ENCODE measurements at places on chromosomes 6 and 20.

DNA sequence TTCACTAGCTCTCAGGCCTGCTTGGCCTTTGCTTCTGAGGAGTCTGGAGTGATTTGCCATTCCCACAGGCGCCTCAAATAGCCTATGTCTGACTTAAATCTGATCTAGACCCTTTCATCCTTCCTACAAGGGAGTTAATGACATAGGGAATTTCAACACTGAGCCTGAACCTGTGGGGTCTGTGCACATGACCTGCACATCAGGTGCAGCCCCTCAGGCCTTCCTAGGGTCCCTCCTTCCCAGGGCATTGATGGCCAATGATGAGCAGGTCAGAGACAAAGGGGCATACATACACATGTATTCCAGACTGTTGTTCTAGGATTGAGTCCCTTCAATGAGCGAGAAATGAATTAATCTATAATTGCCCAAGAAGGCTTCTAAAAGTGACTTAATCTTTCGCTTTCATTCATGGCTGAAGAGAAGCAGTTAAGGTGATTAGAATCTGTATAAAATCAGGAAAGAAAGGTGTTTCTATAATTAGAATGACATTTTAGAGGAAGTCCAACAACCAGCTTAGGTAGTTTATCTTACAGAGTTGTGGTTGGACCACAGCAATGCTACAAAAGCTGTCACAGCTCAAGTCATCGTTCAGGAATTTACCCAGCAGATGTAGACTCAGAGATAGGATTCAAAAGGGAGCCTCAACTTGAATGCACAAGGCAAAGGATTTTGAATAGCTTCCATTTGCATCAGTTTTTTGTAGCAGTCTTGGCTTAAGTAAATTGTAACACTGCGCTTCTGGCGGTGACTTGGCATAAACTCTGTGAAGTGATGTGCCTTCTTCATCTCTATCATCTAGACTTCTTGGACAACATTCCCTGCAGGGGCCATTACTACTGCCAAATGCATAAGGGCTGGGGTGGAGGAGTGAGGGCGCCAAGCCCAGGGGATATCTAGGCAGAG lies 27.0 kb upstream of the TBC1D7 start:
- DNase-seq = peak; percentile 71

GRCh38 chr6:156351346-156351966 lies 425.7 kb upstream of the ARID1B start:
- DNase-seq = no peak

DNA sequence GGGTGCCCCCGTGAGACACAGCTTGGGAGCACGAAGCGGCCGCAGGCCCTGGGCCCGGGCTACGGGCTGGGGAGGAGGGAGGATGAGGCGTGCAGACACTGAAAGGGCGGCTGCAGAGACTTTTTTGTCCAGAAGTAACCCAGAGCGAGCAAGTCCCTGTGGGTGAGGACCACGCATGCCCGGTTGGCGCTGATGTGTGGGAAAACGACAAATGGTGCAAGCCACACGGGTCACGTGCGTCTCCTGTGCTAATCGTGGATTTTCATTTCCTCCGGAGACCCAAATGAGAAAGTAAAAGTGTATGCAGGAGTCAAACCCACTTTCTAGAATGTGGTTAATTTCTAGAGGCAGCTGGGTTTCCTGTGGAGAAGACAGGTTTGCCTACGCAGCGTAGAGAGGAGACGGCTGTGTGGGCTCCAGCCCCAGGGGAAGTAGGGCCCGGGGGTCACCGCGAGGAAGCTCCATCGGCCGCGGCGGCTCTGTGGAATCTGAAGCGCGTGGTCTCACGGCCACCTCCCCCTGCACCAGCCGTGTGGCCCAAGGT lies 19.0 kb downstream of the DLL1 start:
- DNase-seq = no peak

DNA sequence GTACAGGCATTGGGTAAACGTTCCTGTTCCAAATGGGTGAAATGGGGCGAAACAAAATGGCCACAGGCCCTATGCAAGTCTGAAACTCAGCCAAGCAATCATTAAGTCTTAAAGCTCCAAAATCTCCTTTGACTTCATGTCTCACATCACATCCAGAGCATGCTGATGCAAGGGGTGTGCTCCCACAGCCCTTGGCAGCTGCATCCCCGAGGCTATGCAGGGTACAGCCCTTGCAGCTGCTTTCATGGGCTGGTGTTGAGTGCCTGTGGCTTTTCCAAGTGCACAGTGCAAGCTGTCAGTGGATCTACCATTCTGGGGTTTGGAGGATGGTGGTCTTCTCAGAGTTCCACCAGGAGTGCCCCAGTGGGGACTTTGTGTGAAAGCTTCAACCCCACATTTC lies 270.0 kb upstream of the CDYL start:
- no peak for DNase-seq

GRCh38 chr20:47432834-47433210 lies 68.9 kb upstream of the NCOA3 start:
- no peak for DNase-seq

- no peak for DNase-seq
Measured at GRCh38 chr6:150142670-150143515, at the start of gene PPP1R14C. TSS of gene PPP1R14C (plus strand) at chr6:150143044. CDS start at chr6:150143193, 149 bp downstream.

DNA sequence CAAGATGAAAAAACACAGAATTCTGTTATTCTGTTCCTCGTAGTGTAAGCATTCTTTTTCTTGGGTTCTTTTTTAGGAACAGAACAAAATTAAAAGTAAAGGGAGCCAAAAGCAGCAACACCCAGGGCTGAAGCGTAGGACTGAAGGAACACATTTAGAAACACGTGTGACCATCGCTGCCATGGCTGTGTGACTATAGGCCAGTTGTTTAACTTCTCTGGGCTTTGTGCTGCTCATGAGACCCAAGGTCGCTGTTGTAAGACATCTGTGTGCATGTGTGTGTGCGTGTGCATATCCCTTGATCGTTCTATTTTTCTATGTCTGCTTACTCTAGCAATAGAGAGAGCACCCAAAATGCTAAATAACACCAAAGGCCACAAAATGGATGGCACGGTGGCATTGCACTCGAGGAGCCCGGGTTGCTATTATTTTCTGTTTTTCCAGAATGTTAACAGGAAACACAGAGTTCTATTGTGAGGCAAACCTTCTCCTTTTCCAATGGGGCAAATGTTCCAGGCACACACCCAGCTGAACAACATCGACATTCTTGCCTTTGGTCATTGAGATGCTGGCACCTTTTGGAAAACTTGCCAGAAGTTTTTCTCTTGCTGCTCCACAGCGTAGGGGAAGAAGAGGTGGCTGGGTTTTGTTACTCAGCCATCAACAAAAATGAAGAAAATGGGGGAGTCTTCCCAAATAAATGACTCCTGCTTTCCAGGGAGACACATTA lies 267.8 kb upstream of the ECI2 start:
- DNase-seq = no peak

DNA sequence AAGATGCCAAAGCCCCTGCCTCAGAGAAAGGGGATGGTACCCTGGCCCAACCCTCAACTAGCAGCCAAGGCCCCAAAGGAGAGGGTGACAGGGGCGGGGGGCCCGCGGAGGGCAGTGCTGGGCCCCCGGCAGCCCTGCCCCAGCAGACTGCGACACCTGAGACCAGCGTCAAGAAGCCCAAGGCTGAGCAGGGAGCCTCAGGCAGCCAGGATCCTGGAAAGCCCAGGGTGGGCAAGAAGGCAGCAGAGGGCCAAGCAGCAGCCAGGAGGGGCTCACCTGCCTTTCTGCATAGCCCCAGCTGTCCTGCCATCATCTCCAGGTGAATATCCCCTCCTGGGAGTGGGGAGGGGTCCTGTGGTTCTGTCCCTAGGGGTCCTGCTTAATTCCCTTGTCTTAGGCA lies 1.1 kb downstream of the MYLK2 start:
- no peak for DNase-seq

DNA sequence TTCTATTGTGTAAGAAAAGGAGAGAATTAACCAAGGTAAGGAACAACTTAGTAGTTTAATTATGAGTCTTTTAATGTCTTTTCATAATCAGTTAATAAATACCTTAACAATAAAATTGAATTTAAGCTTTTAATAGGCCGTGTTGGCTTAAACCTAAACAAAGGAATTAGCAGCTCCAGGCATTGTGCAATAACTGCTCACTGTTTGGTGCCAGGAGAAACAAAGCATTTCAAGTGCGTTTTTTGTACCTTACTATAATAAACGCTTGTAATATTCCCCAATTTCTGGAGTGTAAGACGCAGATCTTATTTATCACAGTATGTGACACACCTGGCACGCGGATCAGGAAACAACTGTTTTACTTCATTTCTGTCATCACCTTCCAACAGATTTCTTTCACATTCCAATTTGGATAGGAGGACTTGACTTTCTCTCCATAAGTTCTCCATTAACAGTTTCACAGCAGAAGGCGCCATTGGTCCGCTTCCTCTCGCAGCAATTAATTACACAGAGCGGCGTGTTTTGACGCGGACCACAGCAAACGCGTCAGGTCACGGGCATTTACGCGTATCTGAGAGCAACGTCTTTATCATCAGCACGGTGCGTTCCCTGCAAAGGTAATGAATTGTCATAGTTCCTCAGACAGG lies 335.8 kb upstream of the NT5E start:
- DNase-seq = no peak

- DNase-seq = no peak
Measured at GRCh38 chr6:71412559-71413140, 124.0 kb downstream of the OGFRL1 start.

- DNase-seq = peak; percentile 48
Measured at GRCh38 chr6:142845143-142845571, 99.8 kb downstream of the HIVEP2 start.

- no peak for DNase-seq
Measured at GRCh38 chr6:45327956-45328522, at the start of gene RUNX2. TSS of gene RUNX2 (plus strand) at chr6:45328330. CDS start at chr6:45328727, 397 bp downstream.

- peak; percentile 18 for DNase-seq
Measured at GRCh38 chr6:128464790-128465189, 55.6 kb downstream of the PTPRK start.

GRCh38 chr6:1461736-1462135 lies 72.4 kb downstream of the FOXF2 start:
- no peak for DNase-seq

- DNase-seq = peak; percentile 28
Measured at GRCh38 chr6:9610620-9611415, 804.1 kb downstream of the TFAP2A start.

DNA sequence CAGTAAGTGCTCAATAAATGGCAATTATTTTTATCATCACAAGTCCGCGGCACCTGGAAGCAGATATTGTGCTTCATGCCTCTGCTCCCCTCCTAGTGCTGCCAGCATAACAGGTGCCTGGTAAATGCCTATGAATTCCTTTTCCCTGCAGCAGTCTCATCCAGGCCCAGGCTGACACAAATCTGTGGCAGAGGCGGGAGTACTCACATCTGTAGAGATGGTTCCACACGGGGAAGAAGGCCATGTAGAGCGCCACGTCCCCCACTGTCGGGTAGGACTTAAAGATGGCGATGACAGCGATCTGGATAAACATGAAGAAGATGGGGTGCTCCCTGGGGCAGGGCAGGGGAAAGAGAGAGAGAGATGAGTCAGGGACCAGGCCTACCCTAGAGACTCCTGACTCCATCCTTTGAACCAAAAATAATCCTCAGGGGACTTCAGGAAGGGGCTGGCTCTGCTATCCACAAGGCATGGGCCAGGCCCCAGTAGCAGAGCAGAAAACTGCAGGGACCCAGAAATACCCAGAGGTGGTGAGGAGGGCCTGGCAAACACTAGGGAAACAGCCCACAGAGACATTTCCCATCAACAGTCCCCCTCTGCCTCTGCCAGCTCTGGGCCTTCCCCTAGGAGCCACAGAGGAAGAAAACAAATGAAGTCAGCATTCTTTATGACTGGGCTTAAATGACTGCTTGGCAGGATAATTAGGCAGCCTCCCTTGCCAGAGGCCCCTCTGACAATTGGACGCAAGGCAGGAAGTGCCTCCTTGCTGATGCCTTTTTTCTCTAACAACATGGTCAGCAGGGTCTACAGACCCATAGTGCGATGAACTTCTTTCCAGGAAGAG lies 23.0 kb downstream of the MAP1LC3A start:
- DNase-seq = peak; percentile 84

DNA sequence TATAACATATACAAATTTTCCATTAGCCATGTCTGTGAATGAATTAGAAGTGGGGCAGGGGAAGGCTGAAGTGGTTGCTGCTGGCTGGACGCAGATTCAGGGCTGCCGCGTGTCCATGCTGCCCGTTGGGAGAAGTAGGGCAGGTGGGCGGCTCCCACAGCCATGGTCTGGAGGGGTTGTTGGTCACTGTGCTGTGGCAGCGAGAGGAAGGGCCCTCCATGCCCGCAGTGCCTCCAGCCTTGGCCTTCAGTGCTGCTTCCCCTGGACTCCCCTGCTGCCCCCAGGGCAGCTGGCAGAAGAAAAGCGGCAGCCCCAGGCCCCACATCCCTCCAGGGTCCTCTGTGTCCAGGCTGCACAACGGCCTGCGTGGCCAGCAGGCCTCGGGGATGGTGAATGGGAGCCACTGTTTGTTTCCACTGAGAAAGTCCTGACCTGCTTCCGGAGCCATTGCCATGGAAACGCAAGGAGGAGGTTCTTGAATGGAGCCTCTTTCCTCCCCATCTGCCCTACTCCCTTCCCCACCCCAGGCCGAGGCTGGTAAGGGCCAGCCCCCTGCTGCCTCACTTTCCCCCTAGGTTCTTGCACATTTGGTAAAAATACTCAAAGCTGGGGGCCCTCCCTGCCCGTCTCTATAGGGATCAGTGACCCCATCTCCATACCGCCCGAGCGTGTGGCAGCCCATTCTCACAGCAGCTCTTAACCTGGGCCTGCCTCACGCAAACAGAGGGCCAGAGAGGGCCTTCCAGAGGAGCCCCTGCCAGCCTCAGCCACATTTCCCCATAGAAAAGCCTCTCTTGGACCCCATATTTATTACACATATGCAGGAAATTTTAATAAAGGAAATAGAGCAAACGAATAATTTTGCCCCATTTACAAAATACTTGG lies 113.3 kb downstream of the SASH1 start:
- DNase-seq = peak; percentile 86

DNA sequence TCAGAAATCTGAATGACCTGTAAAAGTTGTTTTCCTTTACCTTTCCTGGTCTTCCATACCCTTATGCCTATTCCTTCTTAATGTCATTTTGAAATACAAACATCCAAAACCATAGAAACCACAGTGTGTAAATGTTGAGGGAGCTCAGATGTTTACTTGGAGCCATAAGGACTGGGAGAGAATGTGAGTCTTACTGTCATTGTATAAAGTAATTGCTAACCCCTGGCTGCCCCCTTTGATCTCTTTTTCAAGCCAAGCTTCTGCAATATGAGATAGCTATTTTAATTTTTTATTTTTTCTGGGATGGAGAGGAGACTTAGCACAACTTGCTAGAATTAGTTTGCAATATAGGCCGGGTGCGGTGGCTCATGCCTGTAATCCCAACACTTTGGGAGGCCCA lies 124.4 kb upstream of the AKIRIN2 start:
- DNase-seq = no peak

GRCh38 chr6:62808565-62809293 lies 402.5 kb upstream of the FKBP1C start:
- no peak for DNase-seq

- DNase-seq = no peak
Measured at GRCh38 chr20:45110301-45110700, 4.7 kb downstream of the WFDC5 start.

- DNase-seq = no peak
Measured at GRCh38 chr6:52790861-52791260, 12.8 kb downstream of the GSTA1 start.
